ENCODE measurements at places on chromosomes 11 and 22.

DNA sequence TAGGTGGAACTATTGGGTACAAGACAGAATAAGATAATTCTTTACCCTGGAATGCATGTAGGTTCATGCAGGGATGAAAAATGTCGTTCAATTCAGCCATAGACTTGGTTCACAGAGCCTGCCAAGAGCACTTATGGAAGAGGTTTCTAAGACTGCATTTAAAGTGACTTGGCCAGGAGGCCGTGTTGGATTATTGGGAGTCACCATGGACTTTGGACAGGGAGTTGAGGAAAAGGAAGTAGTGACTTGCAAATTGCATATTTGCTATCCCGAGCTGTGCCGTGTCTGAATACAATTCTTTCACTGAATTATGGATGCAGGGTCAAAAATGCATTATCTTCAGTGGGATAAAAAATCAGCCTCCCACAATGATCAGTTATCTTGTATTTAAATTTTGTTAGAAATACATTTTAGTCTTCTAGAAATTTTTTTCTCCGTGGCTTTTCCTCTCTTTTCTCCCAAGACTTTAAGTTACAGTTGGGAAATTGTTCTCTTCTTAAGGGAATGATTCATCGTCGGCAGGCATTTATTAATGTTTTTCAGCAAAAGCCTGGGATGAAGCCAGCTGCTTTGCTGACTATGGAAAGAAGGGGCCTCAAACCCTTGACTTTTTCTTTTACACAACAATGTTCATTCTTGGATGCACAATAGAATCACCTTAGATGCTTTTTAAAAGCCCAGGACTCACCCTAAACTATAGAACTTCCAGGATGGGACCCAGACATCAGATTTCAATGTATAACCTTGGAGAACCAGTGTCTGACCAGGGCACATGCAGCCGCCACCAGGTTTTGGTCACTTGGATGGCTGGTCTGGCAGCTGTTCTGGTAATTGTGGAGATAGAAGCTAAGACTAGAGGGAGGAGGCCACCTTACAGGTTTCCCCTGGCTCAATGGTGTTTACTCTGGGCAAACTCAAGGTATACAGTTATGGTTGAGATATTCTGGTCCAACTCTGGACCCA is 70.8 kb downstream of the FAT3 start:
- DNase-seq, result no peak

GRCh38 chr11:117953024-117953671 is 23.9 kb upstream of the TMPRSS13 start:
- no peak for DNase-seq

DNA sequence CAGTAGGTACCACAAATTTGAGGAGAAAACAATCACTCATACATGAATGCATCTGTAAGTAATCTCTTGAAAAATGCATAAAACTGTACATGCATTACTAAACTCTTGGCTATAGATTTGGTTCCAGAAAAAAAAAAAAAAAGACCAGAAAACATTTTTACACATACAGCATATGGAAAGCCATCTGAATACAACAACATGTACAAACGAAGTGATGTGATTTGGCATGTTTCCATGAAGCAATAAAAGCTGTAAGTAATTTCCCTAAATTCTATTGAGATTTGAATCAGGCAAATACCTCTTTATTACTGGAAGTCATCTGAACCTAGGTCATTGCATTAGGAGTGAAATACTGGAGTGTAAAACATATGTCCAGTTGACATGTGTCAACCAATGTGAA is 31.9 kb upstream of the ZC3H12C start:
- no peak for DNase-seq

DNA sequence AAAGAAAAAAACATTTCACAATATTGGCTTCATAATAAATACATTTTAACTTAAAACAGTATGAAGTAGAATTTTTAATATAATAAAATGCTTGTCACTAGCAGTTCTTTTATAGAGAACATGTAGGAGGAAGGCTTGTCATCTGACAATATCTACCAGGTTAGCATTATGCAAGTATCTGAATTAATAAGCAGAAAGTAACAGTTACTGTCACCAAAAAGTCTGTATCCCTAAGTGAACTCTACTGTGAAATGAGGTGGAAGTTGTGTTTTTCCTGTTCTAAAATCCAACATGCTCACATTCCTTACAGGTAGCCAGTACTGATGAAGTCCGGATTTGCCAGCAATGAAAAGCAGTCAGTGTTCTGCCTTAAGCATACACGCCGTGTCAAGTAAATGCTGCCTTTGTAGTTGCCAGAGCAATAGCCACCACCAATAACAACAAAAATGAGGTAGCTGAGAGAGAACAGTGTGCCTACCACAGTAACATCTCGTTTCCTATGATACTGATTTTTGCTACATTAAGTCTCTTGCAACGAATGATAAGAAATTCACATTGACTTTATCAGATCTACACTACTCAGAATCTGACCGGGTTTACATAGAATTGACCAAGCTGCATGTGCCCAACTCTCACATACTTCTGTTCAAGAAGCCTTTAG is 95.5 kb downstream of the SIK3 start:
- no peak for DNase-seq

- DNase-seq, result no peak
Measured at GRCh38 chr11:46369458-46370152, 11.9 kb upstream of the MDK start.

GRCh38 chr22:20725987-20726558 is 47.8 kb upstream of the SERPIND1 start:
- no peak for DNase-seq

DNA sequence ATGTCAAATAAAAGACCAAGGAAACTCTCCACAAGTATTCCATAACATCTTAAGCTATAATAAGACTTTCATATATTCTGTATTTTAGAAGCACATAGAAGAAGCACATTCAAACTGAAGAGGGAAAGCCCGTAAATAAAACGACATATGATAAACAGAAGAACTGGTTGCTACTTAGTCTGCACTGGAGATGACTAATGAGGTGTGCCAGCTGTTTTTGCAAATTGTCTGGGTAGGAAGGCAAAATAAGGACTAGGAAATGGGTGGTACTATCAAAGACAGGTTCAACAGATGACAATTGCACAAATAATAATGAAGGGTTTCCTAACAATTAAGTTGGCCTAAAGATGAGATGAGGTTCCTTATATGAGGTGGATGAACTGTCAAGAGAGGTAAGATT is 593.2 kb upstream of the CCDC179 start:
- DNase-seq, result no peak

GRCh38 chr11:90908074-90908473 is 685.2 kb upstream of the CHORDC1 start:
- DNase-seq, result no peak

- no peak for DNase-seq
Measured at GRCh38 chr11:66189031-66189745, 79.3 kb upstream of the RAB1B start.

- DNase-seq, result no peak
Measured at GRCh38 chr11:115168229-115168671, 336.0 kb downstream of the CADM1 start.

GRCh38 chr22:27641049-27641795 is 160.3 kb downstream of the MN1 start:
- DNase-seq, result no peak

DNA sequence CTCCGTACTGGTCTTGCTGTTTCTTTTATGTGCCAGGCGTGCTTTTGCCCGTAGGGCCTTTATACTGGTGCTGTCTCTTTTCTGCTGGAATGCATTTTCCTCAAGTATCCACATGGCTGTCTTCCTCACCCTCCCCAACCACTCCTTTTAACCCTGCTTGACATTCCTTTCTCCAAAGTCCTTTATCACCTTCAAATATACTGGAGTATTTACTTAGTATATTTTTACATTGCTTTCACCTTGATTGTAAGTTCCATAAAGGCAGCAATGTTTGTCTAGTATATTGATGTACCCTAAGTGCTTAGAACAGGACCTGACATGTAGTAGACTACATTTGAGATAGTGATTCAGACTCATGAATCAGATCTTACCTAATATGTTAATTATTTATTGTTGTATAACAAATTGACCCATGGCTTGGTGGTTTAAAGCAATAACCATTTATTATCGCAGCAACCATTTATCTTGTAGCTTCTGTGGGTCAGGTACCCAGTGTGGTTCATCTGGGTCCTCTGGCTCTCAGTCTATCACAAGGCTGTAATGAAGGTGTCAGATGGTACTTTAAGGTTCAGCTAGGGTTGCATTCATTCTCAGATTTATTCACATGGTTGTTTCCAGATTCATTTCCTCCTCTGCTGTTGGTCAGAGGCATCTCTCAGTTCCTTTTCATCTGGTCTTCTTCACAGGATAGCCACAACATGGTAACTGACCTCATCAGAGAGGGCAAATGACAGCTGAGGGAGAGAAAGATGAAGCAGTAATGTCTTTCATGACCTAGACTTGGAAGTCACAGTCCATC is 34.2 kb downstream of the DDX10 start:
- no peak for DNase-seq

DNA sequence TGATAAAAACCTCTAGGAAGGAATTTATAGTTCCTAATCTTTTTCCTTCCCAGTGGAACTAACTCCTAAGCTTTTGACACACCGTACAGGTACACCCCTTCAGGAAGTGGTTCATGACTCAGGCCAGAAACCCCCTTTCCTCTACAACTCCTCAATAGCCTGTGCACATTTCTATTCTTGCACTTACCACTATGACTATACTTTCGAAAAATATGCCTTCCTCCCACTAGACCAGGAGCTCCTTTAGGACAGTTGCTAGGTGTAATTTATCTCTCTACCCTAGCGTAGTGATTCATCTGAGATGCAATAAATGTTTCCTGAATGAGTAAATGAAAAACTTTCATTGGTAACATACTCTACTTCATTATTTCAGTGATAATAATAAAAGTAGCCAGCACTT is 14.5 kb downstream of the MAP6 start:
- DNase-seq, result no peak

GRCh38 chr11:117839380-117839881 is 14.9 kb upstream of the FXYD2 start:
- no peak for DNase-seq

GRCh38 chr11:45964911-45965389 is 42.5 kb downstream of the LARGE2 start:
- DNase-seq, result no peak

- no peak for DNase-seq
Measured at GRCh38 chr22:40965936-40966725, 15.0 kb downstream of the RBX1 start.

GRCh38 chr22:25447067-25447685 is 117.3 kb upstream of the GRK3 start:
- DNase-seq, result no peak

DNA sequence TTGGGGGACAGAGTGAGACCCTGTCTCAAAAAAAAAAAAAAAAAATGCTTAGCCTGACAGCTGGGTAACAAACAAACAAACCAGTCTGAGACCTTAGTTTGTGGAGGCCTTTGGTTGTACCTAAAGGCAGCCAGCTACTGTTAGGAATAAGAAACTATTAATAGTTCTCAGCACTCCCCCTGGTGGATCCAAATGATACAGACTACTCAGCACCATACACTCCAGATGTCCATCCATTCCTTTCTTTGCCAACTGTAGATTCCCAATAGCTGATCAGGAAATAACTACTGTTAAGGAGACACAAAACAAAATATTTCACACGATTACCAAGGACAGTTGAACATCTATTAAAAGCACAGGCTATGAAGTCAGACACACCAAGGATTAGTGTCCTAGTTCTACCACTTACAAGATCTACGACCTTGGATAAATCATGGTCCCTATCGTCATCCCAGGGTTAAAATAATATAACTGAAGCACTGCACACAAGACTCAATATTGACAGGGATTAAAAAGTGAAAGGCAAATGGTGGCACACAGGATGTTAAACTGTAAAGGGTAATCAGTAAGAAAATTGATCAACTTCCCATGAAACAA is 17.2 kb downstream of the CLDN25 start:
- DNase-seq, result no peak

- no peak for DNase-seq
Measured at GRCh38 chr11:93659841-93660240, 1.6 kb upstream of the CEP295 start.

DNA sequence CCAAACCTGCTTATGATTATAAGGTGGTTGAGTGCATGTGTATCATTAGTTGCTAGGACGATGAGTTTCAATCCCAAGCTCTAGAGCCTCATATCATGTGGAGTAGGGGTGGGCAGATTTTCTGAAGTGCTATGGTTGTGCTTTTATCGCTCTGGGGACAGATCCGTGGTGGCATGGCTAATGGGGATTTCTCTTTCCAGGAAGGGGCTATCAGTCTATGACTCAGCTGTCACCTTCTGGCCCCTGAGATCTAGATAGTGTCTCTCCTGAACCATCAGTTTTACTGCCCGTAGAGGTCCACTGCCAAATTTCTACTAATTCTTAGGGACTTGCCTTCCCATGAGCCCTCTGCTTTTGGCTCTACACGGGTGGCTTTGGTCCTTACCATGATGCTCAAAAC is 51.8 kb downstream of the FDX1 start:
- no peak for DNase-seq

DNA sequence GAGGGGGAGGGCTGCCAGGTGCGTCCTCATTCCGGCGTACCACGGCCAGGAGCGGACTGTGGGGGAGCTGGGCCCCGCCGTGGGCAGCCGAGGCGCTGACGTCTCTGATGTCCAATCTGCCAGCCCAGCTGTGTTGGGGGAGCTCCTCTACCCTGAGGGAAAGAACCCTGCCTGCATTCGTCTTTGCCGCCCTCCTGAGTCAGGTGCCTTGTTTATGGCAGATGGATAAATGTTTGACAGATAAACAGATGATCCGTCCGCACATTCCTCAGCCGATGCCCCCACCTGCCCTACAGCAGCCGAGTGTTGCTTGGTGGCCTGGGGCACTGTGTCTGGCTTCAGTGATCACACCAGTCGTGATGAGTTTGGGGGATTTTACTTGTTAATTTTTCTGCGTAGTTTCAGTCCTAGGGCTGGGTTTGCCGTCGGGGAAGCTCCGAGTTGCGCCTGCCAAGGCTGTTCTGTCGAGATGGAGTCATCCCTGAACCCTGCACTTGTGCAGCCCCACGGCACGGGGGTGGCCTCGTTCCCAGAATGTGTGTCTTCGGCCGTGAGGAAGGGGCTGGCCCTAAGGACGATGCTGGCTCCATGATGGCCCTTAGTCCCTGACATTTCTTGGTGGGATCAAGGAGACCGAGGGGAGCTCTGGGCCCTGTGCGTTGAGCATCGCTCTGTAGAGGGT is 1083.9 kb downstream of the BRD1 start:
- peak; percentile 76 for DNase-seq

DNA sequence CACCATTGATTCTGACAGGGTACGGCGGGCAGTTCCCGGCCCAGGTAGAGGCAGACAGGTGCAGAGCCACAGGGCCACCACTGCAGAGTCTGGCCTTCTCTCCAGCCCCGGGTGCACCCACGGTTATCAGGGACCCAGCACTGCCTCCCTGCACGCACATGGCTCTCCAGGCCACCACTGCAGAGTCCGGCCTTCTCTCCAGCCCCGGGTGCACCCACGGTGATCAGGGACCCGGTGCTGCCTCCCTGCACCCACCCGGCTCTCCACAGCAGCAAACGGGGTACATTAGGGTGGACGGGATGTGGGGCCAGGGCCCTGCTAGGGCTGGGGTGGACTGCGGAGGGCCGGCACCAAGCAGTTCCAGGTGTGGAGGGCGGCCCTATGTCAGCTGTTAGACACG is 272.9 kb downstream of the BRD1 start:
- no peak for DNase-seq

GRCh38 chr11:12273618-12273995 is 103.8 kb upstream of the PARVA start:
- DNase-seq, result no peak
